ENCODE measurements at places on chromosomes 3 and 15.

DNA sequence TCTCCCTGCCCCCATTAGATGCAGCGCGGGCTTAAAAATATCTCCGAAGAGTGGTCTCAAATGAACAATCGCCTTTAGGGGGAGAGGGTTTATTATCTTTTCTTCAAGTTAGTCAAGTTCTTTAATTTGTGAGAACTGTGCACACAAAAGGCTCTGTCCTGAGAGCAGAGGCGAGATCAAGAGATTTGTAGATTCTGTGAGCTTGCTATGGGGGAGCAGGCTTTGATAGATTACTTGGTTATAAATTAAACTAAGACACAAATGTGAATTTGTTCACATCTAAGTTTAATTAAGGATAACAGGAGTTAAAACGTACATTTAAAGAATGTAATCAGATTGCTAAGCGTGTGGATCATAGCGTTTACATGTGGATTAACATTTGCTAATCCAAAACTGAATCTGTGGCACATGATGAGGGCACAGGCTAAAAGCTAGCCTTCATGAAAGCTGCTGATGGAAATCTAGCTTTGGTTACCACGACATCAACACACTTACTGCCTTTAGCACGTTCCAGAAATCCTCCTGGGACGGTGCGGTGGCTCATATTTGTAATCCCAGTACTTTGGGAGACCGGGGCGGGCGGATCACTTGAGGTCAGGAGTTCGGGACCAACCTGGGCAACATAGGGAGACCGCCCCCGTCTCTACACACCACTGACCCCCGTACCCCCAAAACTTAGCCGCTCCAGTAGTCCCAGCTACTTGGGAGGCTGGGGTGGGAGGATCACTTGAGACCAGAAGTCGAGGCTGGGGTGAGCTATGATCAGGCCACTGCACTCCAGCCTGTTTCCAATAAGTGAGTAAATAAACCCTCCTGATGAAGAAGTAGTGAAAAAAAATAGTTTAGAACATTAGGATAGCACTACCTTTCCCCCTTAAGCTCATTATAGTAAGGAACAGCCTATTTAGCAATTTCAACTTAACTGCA, 1.0 kb upstream of the PRTG start:
- no peak for DNase-seq

DNA sequence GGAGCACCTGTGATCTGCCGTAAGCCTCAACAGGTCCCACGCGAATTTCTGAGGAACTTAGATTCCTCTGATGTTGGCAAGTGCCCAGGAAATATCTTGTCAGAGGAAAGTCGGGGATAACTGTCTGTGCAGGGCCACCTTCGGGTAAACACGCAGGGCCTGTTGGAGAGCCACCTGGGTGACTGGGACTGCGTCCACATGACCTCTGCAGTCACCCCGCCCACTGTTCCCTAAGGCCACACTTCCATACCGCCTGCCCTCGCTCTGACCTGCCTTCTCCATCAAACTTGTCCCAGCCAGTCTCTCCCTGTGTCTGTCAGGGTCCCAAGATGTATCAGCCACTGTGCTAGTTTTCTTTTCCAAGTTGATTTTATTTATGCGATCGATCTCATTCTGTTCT, 28.7 kb downstream of the BFSP2 start:
- no peak for DNase-seq

- DNase-seq, result no peak
These were observed 136.6 kb downstream of the TMCC1 start for GRCh38 chr3:129756871-129757270.

DNA sequence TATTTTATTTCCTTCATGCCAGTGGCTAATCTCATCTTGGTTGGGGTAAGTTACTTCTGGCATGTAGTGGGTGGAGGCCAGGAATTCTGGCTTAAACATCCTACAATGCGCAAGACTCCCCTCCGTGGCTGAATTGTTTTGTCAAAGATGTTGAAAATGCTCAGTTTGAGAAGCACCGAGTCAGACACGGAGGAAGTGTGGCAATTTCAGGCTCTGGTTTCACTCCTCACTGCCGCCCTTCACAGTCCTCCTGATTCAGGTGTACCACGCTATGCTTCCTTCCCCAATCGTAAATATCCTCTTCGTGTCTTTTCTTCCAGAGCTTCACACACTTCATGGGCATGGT, 150.7 kb downstream of the OPA1 start:
- DNase-seq, result no peak

GRCh38 chr3:22262386-22262785, 511.4 kb upstream of the ZNF385D start:
- DNase-seq, result no peak

GRCh38 chr3:109984976-109985375, 647.6 kb upstream of the DPPA4 start:
- no peak for DNase-seq

DNA sequence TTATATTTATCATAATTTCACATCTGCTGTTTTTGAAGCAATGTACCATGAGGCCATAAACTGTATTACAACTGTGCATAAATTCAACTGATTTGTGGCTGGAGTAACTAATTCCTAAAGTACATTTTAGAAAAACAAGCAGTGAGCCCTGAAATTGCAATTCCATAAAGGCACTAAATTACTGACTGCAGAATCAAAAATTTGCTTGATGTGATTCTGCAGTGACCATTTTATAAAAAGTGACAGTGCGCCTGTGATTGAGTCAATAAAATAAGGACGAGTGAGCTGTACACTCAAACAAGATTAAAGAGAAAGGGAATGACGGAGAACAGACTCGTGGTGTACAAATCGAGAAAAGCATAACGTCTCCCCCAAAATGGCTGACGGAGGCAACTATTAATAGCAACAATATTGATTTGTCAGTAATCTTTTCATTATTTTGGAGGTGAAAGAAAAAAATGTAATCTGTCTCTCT, 121.4 kb upstream of the MEIS2 start:
- DNase-seq, result no peak

- peak; percentile 27 for DNase-seq
These were observed 15.3 kb downstream of the NR2F2 start for GRCh38 chr15:96345560-96346399.

DNA sequence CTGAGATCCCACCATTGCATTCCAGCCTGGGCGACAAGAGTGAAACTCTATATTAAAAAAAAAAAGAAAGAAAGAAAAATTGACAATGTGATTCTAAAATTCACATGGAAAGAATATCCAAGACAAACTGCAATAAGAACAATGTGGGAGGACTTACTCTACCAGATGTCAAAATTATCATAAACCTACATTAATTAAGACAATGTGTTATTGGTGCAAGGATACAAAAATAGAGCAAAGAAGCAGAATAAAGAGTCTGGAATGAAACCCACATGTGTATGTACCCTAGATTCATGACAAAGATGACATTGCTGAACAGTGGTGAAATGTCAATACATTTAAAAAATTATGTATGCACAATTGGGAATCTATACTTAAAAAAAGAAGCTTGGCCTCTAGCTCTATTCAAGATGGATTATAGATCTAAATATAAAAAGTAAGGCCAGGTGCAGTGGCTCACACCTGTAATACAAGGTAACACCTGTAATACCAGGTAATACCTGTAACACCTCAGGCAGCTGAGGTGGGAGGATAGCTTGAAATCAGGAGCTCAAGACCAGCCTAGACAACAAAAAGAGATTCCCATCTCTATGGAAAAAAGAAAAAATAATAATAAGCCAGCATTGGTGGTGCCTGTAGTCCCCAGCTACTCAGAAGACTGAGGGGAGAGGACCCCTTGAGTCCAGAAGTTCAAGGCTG, 45.7 kb downstream of the ZBTB11 start:
- no peak for DNase-seq

- no peak for DNase-seq
These were observed 90.5 kb downstream of the LPP start for GRCh38 chr3:188244395-188244861.

DNA sequence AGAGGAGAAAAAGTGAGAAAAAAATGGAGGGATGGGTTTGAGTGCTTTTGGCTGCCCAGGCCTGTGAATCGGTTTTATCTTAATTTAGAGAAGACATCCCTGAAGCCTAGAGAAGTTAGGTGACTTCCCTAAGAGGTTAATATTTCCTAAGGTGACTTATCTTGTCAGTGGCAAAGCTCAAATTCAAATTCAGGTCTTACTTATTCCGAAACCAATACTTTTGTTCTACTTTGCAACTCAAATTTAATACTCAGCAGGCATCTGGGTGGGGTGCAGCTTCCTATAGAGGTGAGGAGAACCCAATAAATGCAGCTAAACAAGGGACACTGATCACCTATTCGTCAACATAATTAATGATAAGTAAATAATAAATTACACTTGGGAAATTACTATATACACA, 54.9 kb upstream of the MYRIP start:
- no peak for DNase-seq

- no peak for DNase-seq
These were observed 288.3 kb upstream of the C2CD4B start for GRCh38 chr15:62453375-62453774.

Data from NCI-H446 treated with DMSO at 0.1 percent for 48 hours (cell line).